DND-41 (cell line): ENCODE measurements at places on chromosomes 4 and X.

DNA sequence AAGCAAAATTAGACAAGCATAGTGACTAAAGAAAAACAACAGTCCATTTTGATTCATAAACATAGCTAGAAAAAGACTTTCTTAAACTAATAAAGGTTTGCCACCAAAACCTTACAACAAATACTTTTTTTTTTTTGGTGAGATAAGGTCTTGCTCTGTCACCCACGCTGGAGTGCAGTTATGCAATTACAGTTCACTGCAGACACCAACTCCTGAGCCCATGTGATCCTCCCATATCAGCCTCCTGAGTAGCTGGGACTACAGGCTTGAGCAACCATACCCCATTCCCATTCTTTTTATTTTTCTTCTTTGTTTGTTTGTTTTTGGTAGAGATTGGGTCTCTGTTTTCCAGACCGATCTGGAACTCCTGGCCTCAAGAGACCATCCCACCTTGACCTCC lies 247.2 kb upstream of the ADGRL3 start:
- H3K36me3 ChIP-seq, result no peaks in the 10 kb centered on the region
- H3K27me3 ChIP-seq, result no peaks in the 10 kb centered on the region
- no peak overlapping the region for H3K4me3 ChIP-seq
- no peak for DNase-seq
- no peak overlapping the region for H3K27ac ChIP-seq

DNA sequence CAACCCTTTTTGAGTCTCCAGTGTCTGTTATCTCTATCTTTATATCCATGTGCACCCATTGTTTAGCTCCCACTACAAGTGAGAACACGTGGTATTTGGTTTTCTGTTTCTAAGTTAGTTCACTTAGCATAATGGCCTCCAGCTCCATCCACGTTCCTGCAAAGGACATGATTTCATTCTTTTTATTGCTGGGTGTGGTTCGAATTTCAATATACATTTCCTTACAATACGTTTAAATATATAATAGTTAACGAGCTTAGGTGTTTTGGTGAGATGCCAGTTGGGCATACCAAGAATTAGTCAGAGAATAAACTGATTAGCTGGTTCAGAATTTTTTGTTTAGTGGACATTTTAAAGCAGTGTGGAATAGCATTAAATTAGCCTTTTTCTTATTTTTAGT lies 196.7 kb downstream of the CFAP47 start:
- DNase-seq, result no peak
- H3K4me3 ChIP-seq, result no peak overlapping the region
- no peaks in the 10 kb centered on the region for H3K27me3 ChIP-seq

- no peak for DNase-seq
- H3K4me3 ChIP-seq, result no peak overlapping the region
- no peak overlapping the region for H3K27ac ChIP-seq
- H3K4me1 ChIP-seq, result no peaks in the 10 kb centered on the region
- H3K36me3 ChIP-seq, result no peaks in the 10 kb centered on the region
Measured at GRCh38 chr4:101277671-101278070, 69.7 kb downstream of the PPP3CA start.

- peak; percentile 24 for DNase-seq
- no peaks in the 10 kb centered on the region for H3K27me3 ChIP-seq
- no peak overlapping the region for H3K27ac ChIP-seq
- H3K4me3 ChIP-seq, result no peak overlapping the region
- H3K4me1 ChIP-seq, result no peaks in the 10 kb centered on the region
Measured at GRCh38 chr4:154982187-154983047, 201.3 kb downstream of the RBM46 start.

- H3K4me1 ChIP-seq, result no peaks in the 10 kb centered on the region
- H3K27me3 ChIP-seq, result no peaks in the 10 kb centered on the region
Measured at GRCh38 chr4:72208421-72209075, 176.7 kb downstream of the NPFFR2 start.

DNA sequence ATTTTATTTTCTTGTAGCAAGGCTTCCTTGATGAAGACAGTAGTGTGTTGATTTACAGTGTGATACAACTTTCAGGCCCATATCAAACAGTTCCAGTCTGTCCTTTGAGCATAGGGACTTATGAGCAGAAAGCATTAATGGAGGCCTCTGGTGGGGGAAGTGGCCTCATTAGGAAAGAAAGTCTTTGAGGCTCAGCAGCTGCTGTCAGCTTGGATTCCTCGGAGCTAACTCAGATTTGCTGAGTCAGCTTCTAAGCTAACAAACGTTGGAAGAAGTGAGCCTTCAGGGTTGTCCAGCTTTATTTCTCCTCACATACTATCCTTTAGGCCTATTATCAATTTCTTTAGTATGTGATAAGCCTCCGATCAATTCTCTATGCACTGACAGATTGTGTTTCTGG lies 15.8 kb upstream of the SFRP2 start:
- H3K27ac ChIP-seq, result no peak overlapping the region
- no peak overlapping the region for H3K4me3 ChIP-seq
- DNase-seq, result peak; percentile 30
- no peaks in the 10 kb centered on the region for H3K36me3 ChIP-seq
- peaks cover 41% of the 10 kb centered on the region for H3K4me1 ChIP-seq
- H3K27me3 ChIP-seq, result no peaks in the 10 kb centered on the region

- no peak for DNase-seq
- peaks cover 5% of the 10 kb centered on the region for H3K4me1 ChIP-seq
- no peak overlapping the region for H3K4me3 ChIP-seq
- H3K36me3 ChIP-seq, result peaks cover 100% of the 10 kb centered on the region
- no peaks in the 10 kb centered on the region for H3K27me3 ChIP-seq
Measured at GRCh38 chr4:1732911-1733310, 11.6 kb downstream of the TACC3 start.

GRCh38 chr4:111213531-111213930 lies 590.7 kb upstream of the PITX2 start:
- no peak overlapping the region for H3K4me3 ChIP-seq
- no peaks in the 10 kb centered on the region for H3K4me1 ChIP-seq

GRCh38 chrX:46444011-46444410 lies 101.2 kb downstream of the ZNF674 start:
- no peak overlapping the region for H3K4me3 ChIP-seq
- H3K27me3 ChIP-seq, result no peaks in the 10 kb centered on the region
- H3K27ac ChIP-seq, result no peak overlapping the region
- peaks cover 20% of the 10 kb centered on the region for H3K4me1 ChIP-seq

DNA sequence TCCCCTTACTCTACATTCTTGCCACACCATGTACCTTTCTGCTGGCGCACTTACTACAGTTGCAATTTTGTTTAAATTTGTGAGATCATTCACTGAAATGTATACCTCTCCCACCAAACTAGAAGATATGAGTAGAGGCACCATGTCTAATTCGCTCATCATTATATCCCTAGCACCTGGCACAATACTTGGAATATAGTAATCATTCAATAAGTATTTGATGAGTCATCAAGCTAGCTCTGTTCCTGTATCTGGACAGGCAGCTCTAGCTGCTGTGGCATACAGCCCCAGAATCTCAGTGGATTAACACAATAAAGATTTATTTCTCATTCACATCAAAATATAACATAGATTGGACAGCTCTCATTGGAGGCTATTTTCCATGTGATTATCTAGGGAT lies 245.9 kb downstream of the IDS start:
- H3K36me3 ChIP-seq, result no peaks in the 10 kb centered on the region
- H3K27ac ChIP-seq, result no peak overlapping the region
- DNase-seq, result no peak
- H3K4me3 ChIP-seq, result no peak overlapping the region
- H3K27me3 ChIP-seq, result no peaks in the 10 kb centered on the region

DNA sequence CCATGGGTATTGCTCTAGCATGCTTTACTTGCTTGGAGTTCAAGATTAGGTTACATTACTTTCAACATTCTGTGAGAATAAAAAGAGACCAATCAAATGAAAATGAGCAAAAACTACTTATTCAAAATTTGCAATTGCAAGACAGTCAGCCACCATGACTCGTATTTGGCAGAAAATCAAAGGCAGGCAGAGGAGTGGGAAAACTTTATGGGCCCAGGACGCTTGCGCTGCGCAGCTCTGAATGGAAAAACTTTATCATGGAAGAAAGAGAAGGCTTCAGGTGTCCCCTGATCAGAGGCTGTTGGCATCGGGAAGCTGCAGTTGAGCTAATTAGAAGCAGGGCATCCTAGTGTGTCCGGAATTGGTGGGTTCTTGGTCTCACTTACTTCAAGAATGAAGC lies 250.6 kb downstream of the USP46 start:
- no peaks in the 10 kb centered on the region for H3K36me3 ChIP-seq
- no peak overlapping the region for H3K4me3 ChIP-seq
- no peaks in the 10 kb centered on the region for H3K4me1 ChIP-seq
- DNase-seq, result no peak
- no peak overlapping the region for H3K27ac ChIP-seq
- H3K27me3 ChIP-seq, result no peaks in the 10 kb centered on the region

- no peaks in the 10 kb centered on the region for H3K4me1 ChIP-seq
- no peak overlapping the region for H3K27ac ChIP-seq
- no peak overlapping the region for H3K4me3 ChIP-seq
- DNase-seq, result no peak
- H3K27me3 ChIP-seq, result no peaks in the 10 kb centered on the region
Measured at GRCh38 chrX:1932231-1932630, 317.4 kb downstream of the ASMT start.

GRCh38 chrX:133749370-133749769 lies 236.0 kb downstream of the GPC3 start:
- H3K27ac ChIP-seq, result peak overlapping the region; percentile 100
- H3K36me3 ChIP-seq, result no peaks in the 10 kb centered on the region
- peak; percentile 72 for DNase-seq

GRCh38 chr4:168886351-168886750 lies 123.7 kb downstream of the CBR4 start:
- H3K27me3 ChIP-seq, result no peaks in the 10 kb centered on the region
- H3K36me3 ChIP-seq, result no peaks in the 10 kb centered on the region
- no peaks in the 10 kb centered on the region for H3K4me1 ChIP-seq
- H3K4me3 ChIP-seq, result no peak overlapping the region

- no peak for DNase-seq
- no peak overlapping the region for H3K4me3 ChIP-seq
Measured at GRCh38 chr4:109629775-109630174, 69.7 kb downstream of the MCUB start.

DNA sequence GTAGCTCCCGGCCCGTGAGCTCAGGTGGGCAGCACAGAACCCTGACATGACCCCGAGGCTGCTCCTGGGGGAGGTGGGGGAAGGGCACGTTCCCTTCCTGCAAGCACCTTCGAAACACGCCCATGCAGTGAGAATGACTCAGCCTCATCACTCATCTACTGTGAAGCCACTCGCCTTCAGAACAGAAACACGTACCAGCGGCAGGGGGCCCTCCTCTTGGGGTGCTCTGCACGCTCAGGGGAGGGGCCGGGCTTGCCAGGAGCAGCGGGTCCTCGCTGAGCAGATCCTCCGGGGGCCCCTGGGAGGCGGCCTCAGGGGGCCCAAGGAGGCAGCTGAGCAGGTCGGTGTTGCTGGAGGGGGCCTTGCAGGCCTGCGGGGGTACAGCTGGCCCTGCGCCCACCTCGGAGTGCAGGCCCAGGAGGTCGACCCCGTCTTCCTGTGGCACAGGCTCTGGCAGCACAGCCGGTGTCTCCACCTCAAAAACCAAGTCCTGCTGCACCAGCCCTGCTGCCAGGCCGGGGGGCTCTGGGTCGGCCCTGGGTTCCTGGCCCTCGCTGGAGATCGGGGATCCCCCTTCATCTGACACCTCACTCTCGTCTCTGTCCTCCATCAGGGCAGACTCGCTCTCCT lies 40.9 kb upstream of the CPLX1 start:
- no peak overlapping the region for H3K27ac ChIP-seq
- no peak overlapping the region for H3K4me3 ChIP-seq
- H3K27me3 ChIP-seq, result no peaks in the 10 kb centered on the region
- no peaks in the 10 kb centered on the region for H3K4me1 ChIP-seq

GRCh38 chrX:124113621-124114600 lies 152.4 kb downstream of the STAG2 start:
- no peaks in the 10 kb centered on the region for H3K4me1 ChIP-seq
- H3K27ac ChIP-seq, result no peak overlapping the region
- DNase-seq, result no peak
- H3K27me3 ChIP-seq, result no peaks in the 10 kb centered on the region
- no peaks in the 10 kb centered on the region for H3K36me3 ChIP-seq
- no peak overlapping the region for H3K4me3 ChIP-seq

- no peaks in the 10 kb centered on the region for H3K4me1 ChIP-seq
- H3K27ac ChIP-seq, result no peak overlapping the region
- DNase-seq, result no peak
- no peak overlapping the region for H3K4me3 ChIP-seq
Measured at GRCh38 chrX:96211953-96212352, 472.7 kb upstream of the DIAPH2 start.

DNA sequence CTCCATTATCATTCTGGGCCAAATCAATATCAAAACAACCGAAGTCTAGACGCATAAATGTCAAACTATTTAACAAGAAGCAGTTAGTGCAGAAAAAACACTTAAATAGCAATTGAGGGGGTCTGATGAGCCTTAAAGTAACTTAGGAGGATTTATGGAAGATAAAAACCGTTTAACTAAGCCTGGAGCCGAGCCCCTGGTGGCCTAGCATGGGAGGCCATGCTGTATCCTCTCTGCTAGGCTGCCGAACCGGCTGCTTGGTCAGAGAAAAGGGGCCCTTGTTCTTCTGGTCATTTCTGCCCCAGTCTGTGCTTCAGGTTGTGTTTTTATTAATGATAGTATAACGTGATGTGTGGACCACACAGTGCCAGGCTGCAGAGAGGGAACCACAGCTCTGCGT lies 72.4 kb downstream of the CPZ start:
- H3K4me3 ChIP-seq, result no peak overlapping the region
- peaks cover 6% of the 10 kb centered on the region for H3K27me3 ChIP-seq
- no peak overlapping the region for H3K27ac ChIP-seq
- H3K4me1 ChIP-seq, result no peaks in the 10 kb centered on the region
- H3K36me3 ChIP-seq, result no peaks in the 10 kb centered on the region

DNA sequence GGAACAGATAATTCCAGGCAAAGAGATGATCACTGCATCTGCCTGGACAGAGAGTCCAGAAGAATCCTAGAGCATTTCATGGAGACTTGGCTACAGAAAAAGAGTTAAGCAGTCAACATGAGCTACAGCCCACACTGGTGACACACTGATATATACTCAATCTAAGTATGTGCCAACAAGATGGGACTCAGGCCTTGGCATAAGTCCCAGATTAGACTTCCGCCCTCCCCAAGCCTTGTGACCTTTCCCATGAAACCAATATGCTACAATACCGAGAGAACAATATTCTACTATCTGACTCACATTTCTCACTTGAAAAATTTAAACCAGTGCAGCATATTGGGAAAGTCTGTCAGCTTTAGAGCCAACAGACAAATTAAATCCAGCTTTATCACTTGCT lies 65.7 kb upstream of the SLITRK2 start:
- no peaks in the 10 kb centered on the region for H3K36me3 ChIP-seq
- H3K4me1 ChIP-seq, result no peaks in the 10 kb centered on the region
- no peak overlapping the region for H3K4me3 ChIP-seq

- no peak for DNase-seq
- no peak overlapping the region for H3K27ac ChIP-seq
- no peak overlapping the region for H3K4me3 ChIP-seq
- H3K36me3 ChIP-seq, result no peaks in the 10 kb centered on the region
- H3K27me3 ChIP-seq, result no peaks in the 10 kb centered on the region
- no peaks in the 10 kb centered on the region for H3K4me1 ChIP-seq
Measured at GRCh38 chr4:182192511-182193181, 50.6 kb upstream of the TENM3 start.

DNA sequence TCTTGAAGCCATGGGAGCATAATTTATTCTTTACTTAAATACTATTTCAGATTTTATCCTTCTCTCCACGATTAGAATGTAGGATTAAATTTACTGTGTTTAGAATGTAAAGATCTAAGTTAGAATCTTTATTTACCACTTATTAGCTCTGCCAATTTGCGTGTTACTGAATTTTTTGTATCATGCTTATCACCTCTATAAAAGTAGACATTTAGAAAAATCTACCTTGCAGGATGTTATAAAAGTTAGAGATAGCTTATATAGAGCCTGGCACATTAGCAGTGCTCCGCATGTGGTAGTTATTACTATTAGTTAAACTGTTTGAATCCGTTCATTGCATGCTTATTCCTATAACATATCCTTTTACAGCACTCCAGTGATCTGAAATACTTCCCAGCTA lies 97.9 kb downstream of the BANK1 start:
- DNase-seq, result no peak
- H3K27ac ChIP-seq, result no peak overlapping the region
- H3K4me1 ChIP-seq, result no peaks in the 10 kb centered on the region
- H3K36me3 ChIP-seq, result no peaks in the 10 kb centered on the region
